ENCODE measurements at places on chromosomes 6 and 20. TPM values are rescaled to one million over a fixed set of nuclear protein-coding genes. Genes with fewer than 3 reads are reported as not detected.

DNA sequence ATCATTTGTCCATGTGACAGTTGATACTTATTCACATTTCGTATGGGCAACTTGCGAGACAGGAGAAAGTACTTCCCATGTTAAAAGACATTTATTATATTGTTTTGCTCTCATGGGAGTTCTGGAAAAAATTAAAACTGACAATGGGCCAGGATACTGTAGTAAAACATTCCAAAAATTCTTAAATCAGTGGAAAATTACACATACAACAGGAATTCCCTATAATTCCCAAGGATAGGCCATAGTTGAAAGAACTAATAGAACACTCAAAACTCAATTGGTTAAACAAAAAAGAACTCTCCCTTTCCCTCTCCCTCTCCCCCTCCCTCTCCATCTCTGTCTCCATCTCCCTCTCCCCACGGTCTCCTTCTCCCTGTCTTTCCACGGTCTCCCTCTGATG, 19.4 kb upstream of the EIF2S2 start:
- no peak for DNase-seq

DNA sequence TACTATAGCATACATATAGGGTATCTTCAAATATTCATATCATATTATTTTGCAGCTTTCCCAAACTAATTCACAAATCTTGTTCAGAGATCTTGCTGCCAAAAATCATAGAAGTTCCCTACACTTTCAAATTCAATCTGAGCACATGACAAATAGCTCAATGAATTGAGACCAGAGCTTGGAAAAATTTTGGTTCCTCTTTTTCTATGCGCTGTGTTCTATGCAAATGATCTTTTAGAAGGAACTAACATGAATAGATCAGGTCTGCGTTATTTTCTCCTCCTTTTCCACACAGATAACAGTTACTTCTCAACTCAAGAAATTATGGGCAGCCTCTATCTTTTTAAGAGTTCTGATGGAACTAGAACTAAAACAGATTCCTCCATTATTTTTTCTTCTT, 316.3 kb downstream of the ARHGAP18 start:
- DNase-seq: no peak

GRCh38 chr20:17965042-17965697, 3.4 kb downstream of the SNX5 start:
- no peak for DNase-seq

GRCh38 chr20:51220293-51220706, 197.4 kb upstream of the KCNG1 start:
- DNase-seq: no peak

DNA sequence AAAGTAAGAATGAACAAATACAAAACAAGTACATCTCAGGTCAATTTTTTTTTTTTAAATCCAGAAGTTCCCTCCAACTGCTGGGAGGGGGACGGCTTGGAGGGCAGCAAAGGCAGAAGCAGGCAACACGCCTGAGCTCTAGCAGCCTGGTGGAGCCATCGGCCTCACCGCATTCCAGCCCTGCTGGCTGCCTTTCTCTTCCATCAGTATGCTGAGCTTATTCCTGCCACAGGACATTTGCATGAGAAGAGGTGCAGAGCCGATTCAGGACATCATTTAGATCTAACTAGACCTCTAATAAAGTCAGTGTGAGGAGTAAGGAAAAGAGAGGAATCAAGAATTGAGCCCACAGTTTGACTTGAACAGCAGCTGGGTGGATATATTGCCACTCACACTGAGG, 318.8 kb downstream of the ZFAND3 start:
- no peak for DNase-seq

KIAA0408 gene
- total RNA-seq: 0.90 TPM

BNIP5 gene
- total RNA-seq: not detected

FOXQ1 gene
- 11.7 TPM for total RNA-seq

NKX2-4 gene
- total RNA-seq: not detected

LHFPL5 gene
- total RNA-seq: not detected

Data from Panc1 (cell line).